ENCODE measurements at places on chromosomes 2 and 18. TPM values are rescaled to one million over a fixed set of nuclear protein-coding genes. Genes with fewer than 3 reads are reported as not detected.
A peak's percentile ranks its signal among the peaks of the same experiment; 100 is the strongest.

RRM2 gene
- 5.1 TPM for total RNA-seq

- H3K36me3 ChIP-seq, result no peaks in the 10 kb centered on the region
- no peak for DNase-seq
- H3K4me3 ChIP-seq, result no peak overlapping the region
- H3K27me3 ChIP-seq, result no peaks in the 10 kb centered on the region
- H3K27ac ChIP-seq, result no peak overlapping the region
- peaks cover 19% of the 10 kb centered on the region for H3K4me1 ChIP-seq
Measured at GRCh38 chr18:74289137-74289536, 2.6 kb downstream of the CYB5A start.

- H3K27me3 ChIP-seq, result no peaks in the 10 kb centered on the region
- no peaks in the 10 kb centered on the region for H3K4me1 ChIP-seq
- H3K4me3 ChIP-seq, result no peak overlapping the region
- H3K36me3 ChIP-seq, result peaks cover 59% of the 10 kb centered on the region
- DNase-seq, result no peak
- no peak overlapping the region for H3K27ac ChIP-seq
Measured at GRCh38 chr2:218476676-218477075, 57.8 kb downstream of the VIL1 start.

- H3K4me1 ChIP-seq, result no peaks in the 10 kb centered on the region
- no peak overlapping the region for H3K27ac ChIP-seq
- H3K4me3 ChIP-seq, result no peak overlapping the region
- H3K27me3 ChIP-seq, result peaks cover 2% of the 10 kb centered on the region
Measured at GRCh38 chr2:135245071-135245470, 193.0 kb downstream of the RAB3GAP1 start.

GRCh38 chr2:37190290-37190689, 1.8 kb upstream of the SULT6B1 start:
- no peaks in the 10 kb centered on the region for H3K4me1 ChIP-seq
- DNase-seq, result no peak
- H3K27me3 ChIP-seq, result no peaks in the 10 kb centered on the region
- H3K36me3 ChIP-seq, result no peaks in the 10 kb centered on the region
- no peak overlapping the region for H3K4me3 ChIP-seq
- H3K27ac ChIP-seq, result no peak overlapping the region

TGFA gene
- 4.5 TPM for total RNA-seq

GRCh38 chr2:30231996-30232800, 864 bp downstream of the LBH start:
- H3K4me1 ChIP-seq, result peaks cover 23% of the 10 kb centered on the region
- H3K36me3 ChIP-seq, result peaks cover 27% of the 10 kb centered on the region
- H3K27me3 ChIP-seq, result no peaks in the 10 kb centered on the region
- H3K27ac ChIP-seq, result peak overlapping the region; percentile 90
- DNase-seq, result peak; percentile 82
- H3K4me3 ChIP-seq, result peak overlapping the region; percentile 92

All from T-cell (primary cell).